ENCODE measurements at places on chromosomes 16 and 17. TPM values are rescaled to one million over a fixed set of nuclear protein-coding genes. Genes with fewer than 3 reads are reported as not detected.
A peak's percentile ranks its signal among the peaks of the same experiment; 100 is the strongest.

Gene MMP25
- total RNA-seq = 0.88 TPM

Gene PIRT
- 1.5 TPM for total RNA-seq

Gene CACNA1G
- total RNA-seq = 0.19 TPM

Gene ABAT
- total RNA-seq = 12.9 TPM

- H3K4me1 ChIP-seq = no peaks in the 10 kb centered on the region
- no peak overlapping the region for H3K4me3 ChIP-seq
- DNase-seq = no peak
- no peaks in the 10 kb centered on the region for H3K36me3 ChIP-seq
These were observed 4.7 kb downstream of the ZPBP2 start for GRCh38 chr17:39872751-39873150.

- no peaks in the 10 kb centered on the region for H3K4me1 ChIP-seq
- H3K4me3 ChIP-seq = no peak overlapping the region
- no peak overlapping the region for H3K27ac ChIP-seq
- no peak for DNase-seq
These were observed 156.9 kb downstream of the C16orf78 start for GRCh38 chr16:49530427-49530970.

GRCh38 chr17:42019509-42020404, at the start of gene NKIRAS2:
TSS of gene NKIRAS2 (plus strand) at chr17:42020090. CDS start at chr17:42021578, 1,488 bp downstream.
- no peaks in the 10 kb centered on the region for H3K27me3 ChIP-seq
- DNase-seq = peak; percentile 96
- peaks cover 14% of the 10 kb centered on the region for H3K36me3 ChIP-seq
- H3K27ac ChIP-seq = peak within 1 kb of the TSS; percentile 64
- peak within 1 kb of the TSS; percentile 84 for H3K4me3 ChIP-seq

DNA sequence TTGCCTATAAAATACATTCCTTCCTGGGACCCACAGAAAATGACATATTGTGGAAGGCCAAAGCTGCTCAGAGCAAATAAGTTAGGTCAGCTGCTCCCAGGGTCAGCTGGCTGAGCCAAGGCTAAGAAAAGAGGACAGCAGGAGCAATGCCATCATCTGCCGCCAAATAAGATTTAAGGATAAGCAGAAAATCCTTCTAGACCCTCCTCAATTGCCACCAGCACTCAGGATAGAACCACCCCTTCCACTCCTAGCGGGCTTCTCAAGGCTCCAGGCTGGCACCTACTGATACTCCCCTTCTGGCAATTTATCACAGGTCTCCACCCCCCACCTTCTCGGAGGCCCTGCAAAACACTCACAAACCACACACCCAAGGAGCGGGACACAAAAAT, 22.9 kb downstream of the MBTPS1 start:
- peaks cover 18% of the 10 kb centered on the region for H3K36me3 ChIP-seq
- no peaks in the 10 kb centered on the region for H3K27me3 ChIP-seq
- no peak for DNase-seq
- no peak overlapping the region for H3K4me3 ChIP-seq
- H3K27ac ChIP-seq = no peak overlapping the region
- peaks cover 18% of the 10 kb centered on the region for H3K4me1 ChIP-seq

DNA sequence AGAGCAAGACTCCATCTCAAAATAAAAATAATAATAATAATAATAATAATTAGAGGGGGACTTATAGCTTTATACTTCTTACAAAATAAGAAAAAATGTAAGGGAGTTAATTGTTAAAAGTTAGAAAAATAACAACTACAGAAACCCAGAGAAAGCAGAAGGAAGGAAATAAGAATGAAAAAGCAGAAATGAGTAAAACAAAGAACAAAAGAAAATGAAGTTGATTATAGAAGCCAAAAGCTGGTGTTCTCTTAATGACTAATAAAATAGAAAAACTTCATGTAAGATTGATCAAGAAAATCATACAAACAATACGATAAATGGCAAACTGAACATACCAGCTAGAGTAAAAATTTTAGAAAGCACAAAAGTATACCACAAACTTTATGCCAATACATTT, 6.8 kb upstream of the NSMCE1 start:
- no peak overlapping the region for H3K27ac ChIP-seq
- no peaks in the 10 kb centered on the region for H3K36me3 ChIP-seq
- H3K4me3 ChIP-seq = no peak overlapping the region
- no peaks in the 10 kb centered on the region for H3K27me3 ChIP-seq
- no peak for DNase-seq

- peak; percentile 48 for DNase-seq
- peaks cover 9% of the 10 kb centered on the region for H3K4me1 ChIP-seq
- H3K27ac ChIP-seq = no peak within 1 kb of the TSS
- H3K36me3 ChIP-seq = no peaks in the 10 kb centered on the region
These were observed at the start of gene GPRC5B for GRCh38 chr16:19884611-19885450. TSS of gene GPRC5B (minus strand) at chr16:19884848. CDS start at chr16:19872845, 12,003 bp downstream.

DNA sequence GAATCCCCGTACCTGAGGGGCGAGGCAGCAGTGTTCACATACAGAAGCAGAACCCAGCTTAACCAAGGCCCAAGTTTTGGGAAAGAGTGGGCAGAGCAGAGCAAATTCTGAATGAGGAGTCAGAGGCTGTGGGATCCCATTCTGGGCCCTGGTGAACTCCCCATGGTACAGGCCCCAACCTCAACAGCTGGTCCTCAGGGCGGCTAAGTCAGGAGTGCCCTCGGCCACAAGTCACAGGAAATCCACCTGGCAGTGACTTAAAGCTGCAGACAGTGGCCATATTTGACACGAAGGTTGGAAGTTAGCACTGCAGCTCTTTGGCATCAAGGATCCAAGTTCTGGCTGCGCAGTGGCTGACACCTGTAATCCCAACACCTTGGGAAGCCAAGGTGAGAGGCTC, 237.1 kb downstream of the PARN start:
- no peaks in the 10 kb centered on the region for H3K36me3 ChIP-seq
- no peak for DNase-seq
- H3K27me3 ChIP-seq = no peaks in the 10 kb centered on the region
- H3K4me3 ChIP-seq = no peak overlapping the region
- H3K27ac ChIP-seq = no peak overlapping the region

- no peak overlapping the region for H3K4me3 ChIP-seq
- H3K36me3 ChIP-seq = no peaks in the 10 kb centered on the region
- H3K27me3 ChIP-seq = no peaks in the 10 kb centered on the region
- H3K27ac ChIP-seq = no peak overlapping the region
These were observed 41.3 kb downstream of the GPRC5B start for GRCh38 chr16:19843371-19843770.

- H3K27me3 ChIP-seq = no peaks in the 10 kb centered on the region
- no peaks in the 10 kb centered on the region for H3K4me1 ChIP-seq
- H3K4me3 ChIP-seq = no peak overlapping the region
- DNase-seq = no peak
- no peaks in the 10 kb centered on the region for H3K36me3 ChIP-seq
These were observed 24.0 kb upstream of the GRIN2A start for GRCh38 chr16:10206215-10206614.

- H3K4me3 ChIP-seq = no peak overlapping the region
- H3K36me3 ChIP-seq = no peaks in the 10 kb centered on the region
- H3K4me1 ChIP-seq = no peaks in the 10 kb centered on the region
- no peak for DNase-seq
- H3K27ac ChIP-seq = no peak overlapping the region
These were observed 56.4 kb upstream of the IRX3 start for GRCh38 chr16:54342966-54343365.

GRCh38 chr16:29985271-29985811, 10.1 kb downstream of the HIRIP3 start:
- peaks cover 8% of the 10 kb centered on the region for H3K36me3 ChIP-seq
- H3K4me3 ChIP-seq = no peak overlapping the region
- no peak overlapping the region for H3K27ac ChIP-seq
- no peak for DNase-seq
- peaks cover 4% of the 10 kb centered on the region for H3K4me1 ChIP-seq

DNA sequence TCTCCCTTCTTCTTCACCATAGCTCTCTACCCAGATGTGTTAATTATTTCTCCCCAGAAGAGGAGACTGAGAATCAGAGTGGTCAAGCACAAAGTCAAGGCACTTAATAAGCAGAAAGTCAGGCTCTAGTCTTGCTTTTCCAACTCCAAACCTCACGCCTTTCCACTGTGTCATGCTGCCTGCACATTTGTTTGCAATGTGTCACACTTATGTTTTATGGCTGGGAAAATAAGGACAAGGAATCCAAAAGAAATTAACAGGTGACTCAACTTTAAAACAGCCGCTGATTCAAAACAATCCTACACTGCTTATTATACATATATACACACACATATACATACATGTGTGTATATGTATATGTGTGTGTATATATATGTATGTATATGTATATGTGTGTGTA, 255.7 kb upstream of the DYNLRB2 start:
- no peaks in the 10 kb centered on the region for H3K27me3 ChIP-seq
- H3K4me3 ChIP-seq = no peak overlapping the region
- H3K27ac ChIP-seq = no peak overlapping the region
- no peaks in the 10 kb centered on the region for H3K4me1 ChIP-seq
- DNase-seq = no peak
- H3K36me3 ChIP-seq = no peaks in the 10 kb centered on the region
